Stimulated activated CD4-positive, alpha-beta T cell treated with anti-CD3 and anti-CD28 coated beads, Interleukin-15, amount 100 ng/mL, for 48 hours (primary cell): ENCODE measurements at places on chromosomes 3 and 15.

DNA sequence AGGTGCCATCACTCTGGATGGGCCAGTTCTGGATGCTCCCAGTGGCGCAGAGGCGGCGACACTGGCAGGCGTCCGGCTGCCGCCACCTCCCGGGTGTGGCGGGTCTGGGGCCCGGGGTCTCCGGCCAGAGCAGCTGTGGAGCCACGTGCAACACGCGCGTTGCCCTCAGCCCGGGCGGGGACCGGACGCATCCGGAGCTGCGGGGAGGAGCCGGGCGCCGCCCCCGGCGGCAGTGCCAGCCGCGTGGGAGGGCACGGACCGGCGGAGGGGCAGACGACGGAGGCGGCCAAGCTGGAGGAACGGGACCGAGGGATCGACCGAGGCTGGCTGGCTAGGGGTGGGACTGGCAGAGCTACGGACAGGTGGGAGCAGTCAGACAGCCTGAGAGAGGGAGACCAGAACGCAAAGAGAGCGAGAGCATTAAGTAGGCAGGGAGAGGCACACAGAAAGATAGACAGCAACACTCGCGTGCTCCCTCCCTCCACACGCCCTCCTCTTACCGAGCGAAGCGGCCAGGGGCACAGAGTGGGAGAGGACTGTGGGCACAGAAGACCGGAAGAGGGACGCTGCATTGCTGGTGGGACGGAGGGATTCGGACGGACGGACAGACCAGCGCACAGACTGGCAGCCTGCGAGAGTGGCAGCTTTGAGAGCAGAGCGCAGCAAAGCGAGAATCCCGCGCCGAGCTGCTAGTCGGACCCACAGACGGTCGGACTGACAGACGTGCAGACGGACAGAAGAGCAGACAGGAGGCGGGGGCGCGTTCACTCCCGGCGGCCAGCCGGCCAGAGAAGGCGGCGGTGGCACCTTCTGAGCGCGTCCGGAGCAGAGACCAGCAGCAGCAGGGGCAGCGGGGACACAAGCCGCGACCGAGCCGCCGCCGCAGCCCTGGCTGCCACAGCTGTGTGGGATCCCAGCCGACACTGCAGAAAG, at the start of gene ARPP21:
TSS of gene ARPP21 (plus strand) at position 272 of the 933 bp plus-strand sequence. CDS start 42,227 bp downstream, outside the sequence.
- DNase-seq: no peak

GRCh38 chr3:30686799-30687198, 80.4 kb downstream of the TGFBR2 start:
- DNase-seq: no peak

- DNase-seq: peak; percentile 80
Observed at GRCh38 chr15:45587095-45587862, at the start of gene BLOC1S6. TSS of gene BLOC1S6 (plus strand) at chr15:45587379. CDS start at chr15:45587444, 65 bp downstream.

DNA sequence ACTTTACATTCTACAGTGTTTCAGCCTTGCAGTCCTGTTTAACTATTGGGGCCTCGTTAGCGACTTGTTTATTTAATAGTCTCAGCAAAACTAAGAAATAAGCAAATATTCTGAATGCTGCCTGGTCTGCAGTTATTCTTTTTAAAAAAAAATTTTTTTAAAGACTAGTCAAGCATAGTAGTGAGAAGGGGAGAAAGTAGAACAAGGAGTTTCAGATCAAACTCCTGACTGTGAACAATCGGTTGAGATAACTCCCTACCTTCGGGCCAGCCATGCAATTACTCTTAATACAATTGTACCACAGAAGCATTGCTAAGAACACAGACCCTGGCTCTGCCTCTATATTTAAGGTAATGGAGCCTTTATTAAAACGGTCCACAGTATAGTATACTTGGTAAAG, 5.8 kb upstream of the DUT start:
- DNase-seq: no peak

- no peak for DNase-seq
Observed at GRCh38 chr3:58660998-58661397, 5.6 kb downstream of the FAM3D start.

- no peak for DNase-seq
Observed at GRCh38 chr15:40085266-40085665, 23.4 kb downstream of the BMF start.

DNA sequence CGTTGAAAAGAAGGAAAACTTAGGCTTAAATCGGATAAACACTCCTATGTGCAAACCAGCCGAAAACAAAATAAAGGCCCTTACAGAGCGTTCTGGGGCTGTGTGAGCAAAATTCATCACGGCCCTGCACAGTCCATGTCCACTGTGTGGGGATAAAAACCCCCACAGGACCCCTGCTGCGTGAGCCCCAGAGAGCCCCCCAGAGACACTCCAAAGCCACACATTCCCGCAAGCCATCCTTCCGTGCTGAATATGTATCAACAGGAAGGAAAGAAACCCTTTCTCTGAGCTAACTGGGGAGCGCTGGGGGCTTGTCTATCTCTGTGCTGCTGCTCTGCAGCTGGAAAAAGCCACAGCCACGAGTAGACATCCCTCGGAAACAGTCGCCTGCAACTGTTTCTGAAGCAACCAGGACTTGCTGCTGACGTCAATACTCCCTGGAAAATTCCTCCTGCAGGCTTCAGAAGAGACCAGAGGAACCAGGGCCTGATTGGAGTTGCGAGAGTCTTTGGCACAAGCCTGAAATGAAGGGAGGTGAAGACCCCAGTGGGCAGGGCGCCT, 72.7 kb downstream of the NUP210 start:
- no peak for DNase-seq

DNA sequence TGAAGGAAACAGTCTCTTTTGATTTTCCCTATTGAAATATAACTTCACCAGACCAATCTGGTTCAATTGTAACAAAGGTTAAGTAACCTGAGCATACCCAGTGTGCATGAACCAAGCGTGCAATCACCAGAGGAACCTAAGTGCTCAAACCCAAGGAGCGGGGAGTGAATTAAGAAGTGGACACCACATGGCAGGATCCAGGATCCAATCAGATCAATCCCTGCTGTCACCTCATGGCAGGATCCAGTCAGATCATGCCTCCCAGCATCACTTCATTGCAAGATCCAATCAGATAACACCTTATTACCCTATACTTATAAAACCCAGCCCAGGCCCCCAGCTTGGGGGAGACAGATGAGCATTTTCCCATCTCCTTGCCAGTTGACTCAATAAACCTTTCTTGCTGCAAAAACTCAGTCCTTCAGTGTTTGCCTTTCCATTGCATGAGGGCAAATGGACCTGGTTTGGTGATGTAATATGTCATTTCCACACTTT, 38.9 kb upstream of the RNU6-1 start:
- DNase-seq: no peak

DNA sequence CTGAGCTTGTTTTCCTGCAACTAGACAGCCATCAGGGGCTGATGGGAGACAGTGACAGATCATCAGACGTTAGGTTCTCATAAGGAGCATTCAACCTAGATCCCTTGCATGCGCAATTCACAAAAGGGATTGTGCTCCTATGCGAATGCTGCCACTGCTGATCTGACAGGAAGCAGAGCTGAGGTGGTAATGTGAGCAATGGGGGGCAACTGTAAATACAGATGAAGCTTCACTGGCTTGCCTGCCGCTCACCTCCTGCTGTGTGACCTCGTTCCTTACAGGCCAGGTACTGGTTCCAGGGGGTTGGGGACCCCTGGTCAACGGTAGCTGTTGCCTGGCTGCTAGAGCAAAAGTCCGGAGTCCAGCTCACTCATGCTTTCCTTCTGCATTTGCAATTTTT, 26.4 kb upstream of the KCNAB1 start:
- no peak for DNase-seq

DNA sequence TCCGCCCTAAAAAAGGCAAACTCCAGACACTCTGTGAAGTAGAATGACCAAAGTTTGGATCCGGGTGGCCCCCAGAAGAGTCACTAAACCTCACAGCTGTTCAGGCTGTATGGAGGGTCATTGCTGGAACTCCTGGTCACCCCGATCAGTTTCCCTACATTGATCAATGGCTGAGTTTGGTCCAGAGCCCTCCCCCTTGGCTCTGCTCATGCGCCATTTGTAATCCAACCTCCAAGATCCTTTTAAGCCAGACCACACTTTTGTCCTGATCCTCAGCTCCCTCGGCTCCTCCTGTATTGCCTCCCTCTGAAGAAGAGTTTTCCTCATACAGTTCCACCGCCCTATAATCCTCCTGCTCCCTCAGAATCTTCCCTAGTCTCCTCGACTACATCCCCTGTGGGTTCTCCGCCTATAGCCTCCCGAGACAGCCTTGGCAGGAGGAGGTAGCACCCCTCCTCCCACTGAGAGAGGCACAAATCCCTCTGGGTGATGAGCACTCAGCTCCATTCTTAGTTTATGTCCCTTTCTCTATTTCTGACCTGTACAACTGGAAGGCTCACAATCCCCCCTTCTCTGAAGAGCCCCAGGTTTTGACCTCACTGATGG, 42.2 kb downstream of the ZBTB11 start:
- DNase-seq: no peak

GRCh38 chr3:37892927-37893600, 31.4 kb downstream of the CTDSPL start:
- no peak for DNase-seq

- no peak for DNase-seq
Observed at GRCh38 chr3:61862614-61863289, 301.4 kb downstream of the PTPRG start.

DNA sequence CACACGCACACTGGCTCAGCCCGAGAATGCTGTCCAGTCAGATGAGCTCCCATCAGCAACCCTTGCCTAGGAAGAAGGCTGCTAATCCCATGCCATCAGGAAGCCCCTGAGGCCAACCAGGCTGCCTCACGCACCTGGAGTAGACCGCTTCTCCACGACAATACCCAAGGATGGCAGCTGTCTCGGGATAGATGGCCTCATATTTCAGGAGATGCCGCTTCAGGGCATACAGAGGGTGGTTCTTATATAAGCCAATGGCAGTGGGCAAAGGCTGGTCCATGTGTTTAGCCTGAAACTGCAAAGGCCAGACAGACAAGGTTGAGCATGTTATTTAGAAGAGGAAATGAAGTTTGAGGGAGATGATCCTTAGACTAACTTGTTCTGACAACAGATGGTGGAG, 22.2 kb downstream of the XPC start:
- DNase-seq: no peak

GRCh38 chr3:8366219-8366810, 135.3 kb upstream of the LMCD1 start:
- no peak for DNase-seq

- DNase-seq: no peak
Observed at GRCh38 chr3:180000500-180000899, 36.2 kb downstream of the PEX5L start.

- DNase-seq: no peak
Observed at GRCh38 chr15:89244574-89244903, 760 bp downstream of the FANCI start.

DNA sequence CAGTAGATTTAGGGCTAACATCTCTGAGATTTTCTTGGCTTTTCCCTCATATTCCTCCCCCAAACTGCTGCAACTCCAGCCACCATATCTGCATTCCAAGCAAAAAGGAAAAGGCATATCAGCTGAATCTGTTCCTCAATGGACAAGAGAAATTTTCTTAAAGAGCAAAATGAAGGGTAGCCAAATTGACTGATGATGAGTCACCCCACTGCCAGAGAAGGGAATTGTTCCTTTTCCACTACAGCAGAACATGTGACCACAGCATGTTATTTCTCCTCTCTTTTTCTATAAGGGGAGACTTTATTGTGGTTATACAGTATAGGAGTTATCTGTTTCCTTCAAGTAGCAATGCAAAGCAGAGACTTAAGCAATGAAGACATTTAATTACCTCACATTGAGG, 172.5 kb downstream of the MTHFS start:
- DNase-seq: no peak

- no peak for DNase-seq
Observed at GRCh38 chr3:34283751-34284150, 485.3 kb downstream of the PDCD6IP start.

- no peak for DNase-seq
Observed at GRCh38 chr15:64635499-64636495, 139.6 kb downstream of the RBPMS2 start.

DNA sequence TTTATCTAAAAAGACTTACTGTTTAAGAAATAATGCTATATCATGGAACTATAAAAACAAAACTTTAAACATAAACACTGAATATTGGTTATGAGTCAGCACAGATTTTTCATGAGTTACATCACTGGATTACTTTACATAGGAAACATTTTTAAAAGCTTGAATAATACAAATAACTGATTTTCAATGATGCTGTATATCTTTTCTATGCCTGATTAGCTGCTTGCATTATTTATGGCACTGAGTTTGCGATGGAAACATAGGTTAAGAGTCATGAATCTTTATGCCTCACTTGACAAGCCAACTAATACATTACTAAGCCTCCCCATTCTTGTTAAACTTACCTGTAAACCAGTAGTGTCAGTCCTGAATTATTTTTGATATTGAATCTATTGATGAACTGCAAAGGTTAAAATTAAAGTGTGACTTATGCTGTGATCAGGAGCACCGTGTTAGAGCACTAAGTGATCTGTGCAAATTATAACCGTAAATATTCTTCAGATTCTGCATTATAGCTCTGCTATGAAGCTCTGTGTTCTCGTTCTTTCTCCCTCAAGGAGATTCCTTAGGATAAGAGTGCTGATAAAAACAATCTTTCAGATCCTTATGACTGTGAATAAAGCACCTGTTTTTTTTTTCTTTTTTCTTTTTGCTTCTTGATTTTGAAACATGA, 437.3 kb upstream of the BCHE start:
- DNase-seq: no peak

- no peak for DNase-seq
Observed at GRCh38 chr3:37907371-37907770, 45.7 kb downstream of the CTDSPL start.

- no peak for DNase-seq
Observed at GRCh38 chr15:68080783-68081182, 26.7 kb downstream of the PIAS1 start.

DNA sequence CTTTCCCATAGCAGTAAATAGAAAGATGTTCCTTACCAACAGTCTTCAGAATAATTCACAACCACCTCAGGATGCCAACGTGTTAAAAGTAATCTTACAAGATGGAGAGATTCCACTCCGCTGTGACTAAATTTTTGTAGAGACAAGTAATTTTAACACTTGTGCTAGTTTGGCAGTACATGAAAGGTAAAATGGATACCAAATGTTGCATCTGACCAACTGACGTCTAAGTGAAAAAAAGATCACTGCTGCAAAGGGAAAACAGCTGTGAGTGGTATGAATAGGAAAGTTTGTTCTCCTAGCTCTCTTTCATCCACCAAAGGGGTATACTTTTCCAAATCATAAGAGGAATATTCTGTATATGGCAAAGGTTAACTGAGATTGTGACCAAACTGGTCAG, 2.6 kb downstream of the SPG21 start:
- no peak for DNase-seq

DNA sequence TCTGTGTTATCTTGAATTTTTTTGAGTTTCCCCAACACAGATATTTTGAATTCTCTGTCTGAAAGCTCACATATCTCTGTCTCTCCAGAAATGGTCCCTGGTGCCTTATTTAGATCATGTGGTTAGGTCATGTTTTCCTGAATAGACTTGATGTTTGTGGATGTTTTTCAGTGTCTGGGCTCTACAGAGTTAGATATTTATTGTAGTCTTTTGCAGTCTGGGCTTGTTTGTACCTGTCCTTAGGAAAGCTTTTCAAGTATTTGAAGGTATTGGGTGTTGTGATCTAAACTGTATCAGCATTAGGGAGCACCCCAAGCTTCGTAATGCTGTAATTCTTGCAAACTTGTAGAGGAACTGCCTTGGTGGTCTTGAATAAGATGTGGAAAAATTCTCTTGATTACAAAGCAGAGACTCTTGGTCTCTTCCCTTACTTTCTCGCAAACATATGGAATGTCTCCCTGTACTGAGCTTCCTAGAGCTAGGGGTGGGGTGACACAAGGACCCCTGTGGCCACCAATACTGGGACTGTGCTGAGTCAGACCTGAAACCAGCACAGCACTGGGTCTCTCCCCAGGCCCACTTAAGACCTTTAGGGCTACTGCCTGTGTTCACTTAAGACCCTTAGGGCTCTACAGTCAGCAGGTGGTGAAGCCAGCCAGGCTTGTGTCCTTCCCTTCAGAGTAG, 26.5 kb downstream of the TM4SF18 start:
- DNase-seq: no peak
